Esophagus squamous epithelium (tissue), 5 donors: ENCODE measurements at places on chromosomes 13 and 19.
A peak's percentile ranks its signal among the peaks of the same experiment; 100 is the strongest.

GRCh38 chr13:100508455-100508854, 80.1 kb downstream of the GGACT start:
- DNase-seq, result no peak

GRCh38 chr13:111491659-111492058, 171.2 kb downstream of the TEX29 start:
- no peak for DNase-seq

GRCh38 chr13:20288561-20288960, 56.4 kb upstream of the GJB6 start:
- no peak for DNase-seq

GRCh38 chr13:23667750-23668149, 97.5 kb downstream of the TNFRSF19 start:
- no peak for DNase-seq

DNA sequence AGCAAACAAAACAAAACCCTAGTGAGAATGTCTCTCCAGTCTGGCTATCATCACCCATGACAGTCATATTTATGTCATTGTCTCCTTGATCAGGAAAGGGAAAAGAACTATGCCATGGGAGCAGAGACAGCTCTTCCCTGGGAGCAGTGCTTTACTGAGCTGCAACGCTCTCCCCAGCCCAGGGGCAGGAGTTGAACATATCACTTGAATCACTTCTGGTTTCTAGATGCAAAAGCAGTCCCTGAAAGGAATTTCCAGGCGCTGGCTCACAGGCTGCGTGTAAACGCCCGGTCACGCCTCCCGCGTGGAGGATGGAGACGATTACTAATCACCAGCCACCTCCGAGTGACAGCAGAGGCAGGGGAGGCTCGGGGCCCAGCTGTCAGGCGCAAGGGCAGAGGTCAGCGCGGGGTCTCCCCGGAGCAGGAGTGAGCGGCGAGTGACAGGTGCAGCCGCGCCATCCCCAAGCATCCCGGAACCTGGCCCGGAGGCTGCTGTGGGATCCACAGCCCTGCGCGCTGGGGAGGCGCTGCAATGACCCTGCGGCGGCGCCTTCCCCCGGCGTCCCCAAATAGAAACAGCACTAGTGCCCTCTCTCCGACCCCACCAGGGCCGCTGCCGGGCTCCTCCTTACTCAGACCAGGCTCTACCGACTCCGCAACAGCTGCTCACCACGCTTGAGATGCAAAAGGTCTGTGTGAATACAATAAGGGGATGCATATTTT, 23.5 kb upstream of the DCLK1 start:
- DNase-seq, result no peak

GRCh38 chr13:20263393-20264044, 31.4 kb upstream of the GJB6 start:
- no peak for DNase-seq

DNA sequence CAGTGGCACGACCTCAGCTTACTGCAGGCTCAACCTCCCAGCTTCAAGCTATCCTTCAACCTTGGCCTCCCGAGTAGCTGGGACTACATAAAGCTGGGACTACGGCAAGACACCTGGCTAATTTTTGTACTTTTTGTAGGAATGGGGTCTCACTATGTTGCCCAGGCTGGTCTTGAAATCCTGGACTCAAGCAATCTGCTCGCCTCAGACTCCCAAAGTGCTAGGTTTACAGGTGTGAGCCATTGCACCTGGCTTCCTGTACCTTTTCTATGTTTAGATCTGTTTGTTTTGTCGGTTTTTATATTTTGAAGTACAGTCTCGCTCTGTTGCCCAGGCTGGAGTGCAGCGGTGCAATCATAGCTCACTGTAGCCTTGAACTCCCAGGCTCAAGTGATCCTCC, 17.5 kb upstream of the TICAM1 start:
- no peak for DNase-seq

DNA sequence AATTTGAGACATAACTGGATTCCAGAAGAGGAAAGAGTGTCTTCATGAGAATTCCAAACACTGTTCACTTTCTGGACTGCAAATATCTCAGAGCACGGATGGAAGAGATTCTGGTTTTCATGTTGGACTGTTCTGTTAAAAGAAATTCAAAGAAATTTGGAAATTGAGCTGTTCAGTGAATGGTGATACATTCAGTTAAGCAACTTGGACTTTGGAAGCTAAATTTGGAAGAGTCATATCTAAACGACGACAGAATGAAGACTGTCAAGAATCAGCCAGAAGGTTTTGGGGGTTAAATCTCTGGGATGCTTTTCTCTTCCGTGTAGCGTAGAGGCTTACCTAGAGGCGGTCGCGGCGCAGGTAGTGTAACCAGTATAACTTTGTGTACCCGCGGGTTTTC, 25.6 kb downstream of the SAFB start:
- DNase-seq, result no peak

GRCh38 chr19:39661565-39661964, 5.9 kb downstream of the LGALS16 start:
- DNase-seq, result no peak

GRCh38 chr19:29858000-29858596, 46.3 kb downstream of the CCNE1 start:
- DNase-seq, result no peak

DNA sequence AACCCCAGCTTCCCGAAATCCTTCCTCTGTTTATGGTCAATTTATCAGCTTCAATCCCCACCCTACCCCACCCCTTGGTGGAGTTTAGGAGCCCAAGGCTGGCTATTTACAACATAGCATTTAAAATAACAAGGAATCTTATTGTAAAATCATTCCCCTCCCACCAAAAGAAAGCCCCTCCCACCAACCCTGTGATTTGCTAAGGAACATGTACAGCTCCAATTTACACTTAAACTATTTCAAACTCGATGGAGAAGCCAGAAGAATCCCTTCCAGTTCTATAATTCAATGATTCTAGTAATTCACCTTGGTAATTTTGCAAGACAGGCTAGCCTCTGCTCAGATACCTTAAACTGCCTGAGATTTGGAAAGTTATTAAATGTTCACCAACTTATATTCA, 3.0 kb downstream of the LATS2 start:
- DNase-seq, result no peak

DNA sequence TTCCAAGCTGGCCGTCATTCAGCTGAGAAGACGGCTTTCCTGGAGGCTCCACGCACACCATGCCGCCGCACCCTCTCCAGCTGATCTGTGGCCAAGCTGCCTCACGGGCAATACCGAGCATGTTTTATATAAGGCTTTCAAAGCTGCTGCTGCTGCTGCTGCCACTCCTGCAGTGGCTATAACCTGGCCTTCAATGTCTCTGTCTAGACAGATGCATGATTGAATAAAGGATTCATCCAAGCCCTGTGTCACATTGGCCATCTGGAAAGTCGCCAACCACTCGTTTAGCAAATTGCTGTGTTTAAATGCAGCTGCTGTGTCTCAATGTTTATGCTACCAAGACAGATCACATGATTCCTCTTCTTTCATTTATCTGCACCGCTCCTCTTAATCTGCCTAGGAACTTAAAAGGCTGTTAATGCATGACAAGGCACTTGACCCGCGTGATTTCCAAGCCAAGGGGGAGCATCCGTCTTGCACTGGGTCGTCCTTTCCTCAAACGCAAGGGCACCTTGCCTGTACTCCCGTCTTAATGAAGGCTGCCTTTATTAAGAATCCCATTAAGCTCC, 114.3 kb downstream of the TEX26 start:
- no peak for DNase-seq

DNA sequence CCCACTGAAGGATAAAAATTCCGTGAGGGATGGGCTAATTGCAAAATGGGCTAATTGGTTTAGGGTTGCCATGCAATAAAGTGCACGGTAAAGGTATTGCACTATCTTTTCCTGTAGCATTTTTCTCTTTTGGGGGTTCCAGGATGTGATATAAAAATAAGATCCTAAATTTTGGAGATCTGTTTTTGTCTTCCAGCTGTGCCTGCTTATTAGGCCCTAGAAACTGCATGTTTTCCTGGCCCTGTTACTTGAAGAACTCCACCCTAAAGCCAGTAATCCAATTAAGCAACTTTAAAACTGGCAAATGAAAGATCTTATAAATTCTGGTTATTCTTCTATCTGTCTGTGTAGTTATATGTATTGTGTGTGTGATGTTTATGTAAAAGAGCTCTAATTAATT, 2489.6 kb downstream of the PCDH9 start:
- no peak for DNase-seq

- no peak for DNase-seq
Observed at GRCh38 chr13:31018511-31018910, 86.1 kb downstream of the TEX26 start.

- no peak for DNase-seq
Observed at GRCh38 chr19:3304871-3305423, 61.4 kb upstream of the NFIC start.

DNA sequence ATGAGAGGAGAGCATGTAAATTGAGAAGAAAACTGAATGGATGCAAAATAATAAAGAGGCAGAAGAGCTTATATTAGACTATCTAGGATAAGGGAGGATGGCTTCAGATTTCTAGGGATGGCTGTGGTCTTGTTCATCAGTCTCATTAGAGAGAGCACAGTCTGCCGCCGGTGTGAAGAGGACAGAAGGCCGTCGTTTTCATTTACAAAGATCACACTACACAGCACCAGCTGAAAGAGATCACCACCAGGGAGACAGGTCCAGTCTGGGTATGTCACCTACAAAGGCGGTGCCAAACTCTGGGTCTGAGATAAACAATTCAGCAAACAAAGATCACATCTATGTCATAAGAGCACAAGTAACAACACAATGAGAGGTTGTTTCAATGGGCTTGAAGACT, 1222.3 kb upstream of the SLC10A2 start:
- no peak for DNase-seq

DNA sequence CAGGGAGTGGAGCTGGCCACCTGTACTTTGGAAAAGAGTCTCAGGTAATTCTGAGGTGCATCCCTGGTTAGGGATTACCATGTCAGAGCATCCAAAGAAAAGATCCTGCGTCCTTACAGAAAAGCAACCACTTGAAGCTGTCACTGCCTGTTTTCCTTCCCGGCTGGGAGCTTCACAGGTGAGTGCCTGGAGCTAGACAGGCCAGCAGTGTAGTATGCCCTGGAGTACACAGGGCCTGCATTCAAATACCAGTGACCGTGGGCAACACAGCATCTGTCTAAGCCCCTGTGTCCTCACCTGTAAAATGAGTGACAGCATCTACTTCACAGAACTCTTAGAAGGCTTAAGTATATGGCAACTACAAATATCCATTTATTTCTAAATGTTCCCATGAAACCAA, 29.0 kb downstream of the DZIP1 start:
- no peak for DNase-seq

DNA sequence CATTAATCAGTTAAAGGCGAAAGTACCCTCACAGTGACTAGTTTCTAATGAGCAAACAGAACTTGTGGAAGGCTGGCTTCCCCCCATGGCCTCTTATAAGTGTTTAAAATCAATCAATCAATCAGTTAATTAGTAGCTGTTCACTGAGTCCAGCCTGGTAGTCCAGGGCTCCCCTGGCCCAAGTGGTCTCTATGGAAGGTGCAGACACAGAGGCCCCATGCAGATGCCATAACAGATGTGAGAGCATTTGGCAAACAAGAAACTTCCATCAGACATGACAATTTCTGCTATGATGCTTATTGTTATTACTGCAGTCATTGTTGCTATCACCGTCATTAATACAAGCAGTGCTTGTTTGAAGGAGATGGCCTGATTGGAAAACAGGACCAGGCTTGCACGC, 179.0 kb upstream of the TSHZ3 start:
- DNase-seq, result no peak

DNA sequence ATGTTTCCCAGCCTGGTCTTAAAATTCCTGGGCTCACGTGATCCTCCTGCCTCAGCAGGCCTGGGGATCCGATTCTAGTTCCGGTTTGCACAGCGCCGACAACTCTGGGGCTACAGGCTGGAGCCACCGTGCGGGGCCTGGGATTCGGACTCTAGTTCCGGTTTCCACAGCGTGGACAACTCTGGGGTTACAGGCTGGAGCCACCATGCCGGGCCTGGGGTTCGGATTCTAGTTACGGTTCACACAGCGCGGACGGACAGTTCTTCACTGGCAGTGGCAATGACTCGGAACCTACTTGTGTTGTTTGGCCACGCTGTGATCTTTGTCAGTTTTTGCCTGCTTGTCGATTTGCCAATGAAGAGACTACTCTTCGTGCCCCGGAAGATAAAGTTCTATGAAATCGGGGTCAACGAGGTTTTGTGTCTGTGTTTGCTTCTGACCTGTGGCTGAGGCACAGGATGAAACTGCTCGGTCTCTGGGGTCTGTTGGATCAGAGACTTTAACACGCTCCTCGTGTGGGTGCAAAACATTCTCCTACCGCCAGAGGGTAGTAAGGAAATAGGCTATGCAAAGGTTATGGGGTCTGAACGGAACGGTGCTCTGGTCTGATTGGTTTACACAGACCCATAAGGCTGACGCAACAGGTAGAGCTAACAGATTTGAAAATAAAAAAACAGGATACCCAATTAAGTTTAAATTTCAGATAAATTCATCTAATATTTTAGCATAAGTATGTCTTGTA, 12.1 kb upstream of the ZSCAN1 start:
- DNase-seq, result no peak

DNA sequence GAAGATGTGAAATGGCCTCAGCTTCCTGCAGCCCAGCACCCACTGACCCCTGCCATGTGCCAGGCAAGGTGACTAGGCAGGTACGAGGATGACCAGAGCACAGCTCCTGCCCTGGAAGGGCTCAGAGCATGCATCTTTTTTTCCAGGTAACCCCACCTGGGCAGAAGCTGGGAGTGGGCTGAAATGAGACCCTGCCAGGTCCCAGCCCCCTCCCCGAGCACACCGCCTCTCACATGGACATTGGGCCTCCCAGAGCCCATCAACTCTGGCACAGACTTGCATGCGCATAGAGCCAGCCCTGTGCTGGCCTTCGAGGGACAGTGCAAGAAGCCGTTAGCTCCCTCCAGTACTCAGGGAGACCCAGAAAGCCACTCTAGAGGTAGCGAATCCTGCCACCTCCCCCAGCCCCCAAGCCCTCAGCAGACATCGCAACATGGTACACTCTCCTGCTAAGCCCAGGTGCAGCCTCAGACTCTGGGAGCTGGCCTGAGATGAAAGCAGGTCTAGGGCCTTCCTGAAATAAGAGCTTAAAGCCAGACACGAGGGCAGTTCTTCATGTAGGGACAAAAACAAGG, 8.9 kb upstream of the VSTM2B start:
- DNase-seq, result no peak

- DNase-seq, result peak; percentile 47
Observed at GRCh38 chr19:56538761-56539263, at the start of gene ZFP28. TSS of gene ZFP28 (plus strand) at chr19:56538948. CDS start at chr19:56539019, 71 bp downstream.
